ENCODE measurements at places on chromosomes 12 and 14.
A peak's percentile ranks its signal among the peaks of the same experiment; 100 is the strongest.

DNA sequence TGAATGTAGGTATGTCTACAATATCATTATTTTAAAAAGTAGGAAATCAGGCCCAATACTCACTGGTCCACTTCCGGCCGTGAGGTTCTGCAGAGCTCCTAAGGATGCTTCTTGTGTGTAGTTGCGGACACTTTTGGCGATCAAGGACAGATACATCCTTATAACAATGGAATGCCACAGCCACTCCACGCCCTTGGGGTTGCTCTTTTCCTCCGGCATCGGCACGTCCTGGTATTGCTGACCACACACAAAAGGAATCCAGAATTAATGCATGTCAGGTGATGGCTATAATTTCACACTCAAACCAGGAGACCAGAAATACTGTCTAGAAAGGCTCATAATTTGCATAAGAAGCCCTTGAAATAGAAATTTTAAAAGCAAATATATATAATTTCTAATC is 65.6 kb upstream of the YARS2 start:
- DNase-seq = no peak

GRCh38 chr14:72652179-72652578 is 241.7 kb downstream of the DPF3 start:
- DNase-seq = no peak

- DNase-seq = no peak
Measured at GRCh38 chr12:34108967-34109366, 86.7 kb downstream of the ALG10 start.

DNA sequence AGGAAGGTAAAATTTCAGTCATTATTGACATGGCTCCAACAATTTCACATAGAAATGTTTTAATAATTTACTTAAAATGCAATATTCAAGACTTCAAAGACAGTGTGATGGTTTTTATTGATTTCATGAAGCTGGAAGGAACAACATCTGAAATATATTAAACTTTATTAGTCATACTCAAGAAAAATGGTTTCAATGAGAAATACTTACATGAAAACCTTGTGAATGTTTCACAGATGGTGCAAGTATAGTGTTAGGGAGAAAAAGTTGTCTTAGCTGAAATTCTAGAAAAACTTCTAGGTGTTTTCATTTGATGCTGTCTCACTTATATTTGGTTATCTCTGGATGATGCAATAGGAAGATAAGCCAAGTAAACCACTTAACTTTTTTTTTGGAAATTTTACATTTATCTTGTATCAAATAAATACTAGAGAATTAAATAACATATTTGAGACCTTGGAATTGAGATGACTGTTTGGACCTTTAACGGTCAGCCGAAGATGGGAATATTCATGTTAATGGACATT is 65.5 kb downstream of the PELI2 start:
- DNase-seq = peak; percentile 28

DNA sequence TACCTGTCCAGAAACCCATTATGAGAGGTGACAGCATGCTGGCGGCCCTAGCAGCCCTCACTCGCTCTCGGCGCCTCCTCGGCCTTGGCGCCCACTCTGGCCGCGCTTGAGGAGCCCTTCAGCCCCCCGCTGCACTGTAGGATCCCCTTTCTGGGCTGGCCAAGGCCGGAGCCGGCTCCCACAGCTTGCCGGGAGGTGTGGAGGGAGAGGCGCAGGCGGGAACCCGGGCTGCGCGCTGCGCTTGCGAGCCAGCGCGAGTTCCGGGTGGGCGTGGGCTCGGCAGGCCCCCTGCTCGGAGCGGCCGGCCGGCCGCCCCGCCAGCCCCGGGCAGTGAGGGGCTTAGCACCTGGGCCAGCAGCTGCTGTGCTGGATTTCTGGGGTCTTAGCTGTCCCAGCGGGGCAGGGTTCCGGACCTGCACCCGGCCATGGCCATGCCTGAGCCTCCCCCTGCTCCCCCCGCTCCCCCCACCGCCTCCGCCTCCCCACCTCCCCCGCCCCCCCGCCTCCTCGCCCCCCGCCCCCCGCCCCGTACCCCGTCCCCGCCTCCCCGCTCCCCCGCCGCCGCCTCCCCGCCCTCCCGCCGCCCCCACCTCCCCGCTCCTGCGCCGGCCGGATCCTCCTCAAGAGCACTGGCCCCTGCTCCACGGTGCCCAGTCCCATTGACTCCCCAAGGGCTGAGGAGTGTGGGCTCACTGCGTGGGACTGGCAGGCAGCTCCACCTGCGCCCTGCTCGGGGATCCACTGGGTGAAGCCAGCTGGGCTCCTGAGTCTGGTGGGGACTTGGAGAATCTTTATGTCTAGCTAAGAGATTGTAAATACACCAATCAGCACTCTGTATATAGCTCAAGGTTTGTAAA is 163.1 kb downstream of the KLHL28 start:
- DNase-seq = no peak

- DNase-seq = peak; percentile 15
Measured at GRCh38 chr14:96409701-96410100, 17.8 kb downstream of the AK7 start.

- DNase-seq = peak; percentile 63
Measured at GRCh38 chr14:58368956-58369355, 26.8 kb upstream of the TOMM20L start.

DNA sequence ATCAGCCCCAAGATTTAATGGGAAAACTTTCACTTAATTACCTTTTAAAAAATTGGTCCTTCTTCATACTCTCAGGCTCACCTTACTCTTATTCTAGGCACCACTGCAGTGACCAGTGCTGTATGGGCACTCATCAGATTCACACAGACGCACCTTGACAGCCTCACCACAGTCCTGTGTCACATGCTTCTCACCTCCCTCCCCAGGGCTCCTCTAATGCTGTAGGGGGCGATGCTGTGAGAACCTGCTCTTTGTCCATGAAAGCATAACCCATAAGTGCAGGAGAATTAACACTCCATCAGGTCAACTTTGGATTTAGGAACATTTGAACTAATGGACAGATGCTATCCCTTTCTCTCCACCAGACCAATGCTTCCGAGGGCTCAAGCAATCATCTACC is 13.9 kb upstream of the PPP4R3A start:
- DNase-seq = no peak

- no peak for DNase-seq
Measured at GRCh38 chr14:57364659-57365450, 25.5 kb upstream of the NAA30 start.

- DNase-seq = no peak
Measured at GRCh38 chr14:71525663-71526221, 406.5 kb upstream of the RGS6 start.

GRCh38 chr12:38761636-38762342 is 143.6 kb downstream of the CPNE8 start:
- no peak for DNase-seq

DNA sequence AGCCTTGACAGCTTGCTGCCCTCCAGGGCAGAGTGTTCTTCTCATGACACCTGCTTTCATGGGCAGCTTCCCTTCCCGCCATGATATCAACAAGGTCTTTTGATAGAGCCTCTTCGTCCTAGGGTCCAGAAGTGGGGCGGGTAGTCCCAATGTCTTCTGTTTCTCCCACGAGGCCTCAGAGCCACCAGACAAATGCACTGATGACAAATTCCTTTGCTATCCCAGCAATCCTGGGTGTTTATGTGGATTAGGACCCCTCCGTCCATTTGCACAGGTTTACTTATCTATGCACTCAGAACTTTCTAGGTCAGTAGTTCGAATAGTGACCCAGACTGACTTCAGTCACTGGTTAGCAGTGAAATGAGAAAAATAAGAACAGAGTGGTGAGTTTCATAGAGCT is 52.6 kb upstream of the PRMT8 start:
- no peak for DNase-seq

GRCh38 chr12:49797449-49797776 is 30.8 kb downstream of the NCKAP5L start:
- no peak for DNase-seq

- DNase-seq = no peak
Measured at GRCh38 chr12:9895215-9895971, 14.1 kb downstream of the KLRF2 start.

DNA sequence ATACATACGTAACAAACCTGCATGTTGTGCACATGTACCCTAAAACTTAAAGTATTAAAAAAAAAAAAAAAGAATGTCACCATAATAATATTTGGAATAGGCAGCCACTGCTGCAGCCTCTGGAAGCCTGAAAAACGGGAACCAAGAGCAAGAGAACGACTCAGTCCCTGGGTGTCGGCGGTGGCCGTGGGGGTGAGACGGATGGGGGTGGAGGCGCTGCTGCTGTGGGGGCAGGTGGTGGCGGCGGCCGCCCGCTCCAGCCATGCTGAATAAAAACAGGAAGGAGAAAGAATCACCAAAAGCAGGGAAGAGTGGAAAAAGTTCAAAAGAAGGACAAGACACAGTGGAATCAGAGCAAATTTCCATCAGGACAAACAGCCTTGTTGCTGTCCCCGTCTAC is 46.9 kb downstream of the ZFYVE21 start:
- no peak for DNase-seq

Measured in fibroblast of the aortic adventitia (primary cell).